Occipital lobe (tissue), 3 donors: ENCODE measurements at places on chromosomes 3 and 15.

- no peak for DNase-seq
These were observed 3.6 kb downstream of the PRRT3 start for GRCh38 chr3:9948586-9948985.

DNA sequence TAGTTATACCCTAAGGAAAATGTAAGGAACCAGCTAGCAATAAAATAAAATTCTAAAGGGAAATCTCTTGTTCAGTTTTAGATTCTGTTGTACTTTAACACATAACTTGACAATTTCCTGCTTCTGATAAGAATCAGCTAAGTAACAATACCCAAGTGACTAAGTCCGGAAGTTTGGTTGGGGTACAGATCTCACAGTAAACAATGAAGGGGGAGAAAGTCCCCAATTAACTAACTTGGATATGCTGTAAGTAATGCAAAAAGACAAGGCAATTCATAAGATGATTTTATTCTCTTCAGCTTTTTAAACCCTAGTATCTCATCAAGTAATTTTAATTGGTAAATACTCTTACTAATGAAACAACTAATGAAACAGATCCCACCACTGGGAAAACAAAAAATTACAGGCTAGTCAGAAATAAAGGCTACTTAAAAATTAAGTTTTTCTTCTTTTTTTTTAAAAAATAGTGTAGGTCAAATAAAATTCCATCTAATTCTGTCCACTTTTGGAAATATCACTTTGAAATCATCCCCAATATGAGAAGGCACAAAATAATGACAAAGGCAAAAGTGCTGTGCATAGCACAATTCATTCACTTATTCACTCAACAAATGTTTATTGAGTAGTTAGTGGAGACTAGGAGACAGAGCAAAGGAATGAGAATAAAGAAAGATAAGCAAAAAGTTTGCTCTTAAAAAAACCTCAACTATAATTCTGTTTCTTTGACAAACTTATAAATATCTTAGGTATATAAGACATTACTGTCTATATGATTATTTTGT is 37.8 kb upstream of the IL20RB start:
- no peak for DNase-seq

GRCh38 chr3:177300039-177300833 is 103.0 kb upstream of the TBL1XR1 start:
- DNase-seq: no peak

DNA sequence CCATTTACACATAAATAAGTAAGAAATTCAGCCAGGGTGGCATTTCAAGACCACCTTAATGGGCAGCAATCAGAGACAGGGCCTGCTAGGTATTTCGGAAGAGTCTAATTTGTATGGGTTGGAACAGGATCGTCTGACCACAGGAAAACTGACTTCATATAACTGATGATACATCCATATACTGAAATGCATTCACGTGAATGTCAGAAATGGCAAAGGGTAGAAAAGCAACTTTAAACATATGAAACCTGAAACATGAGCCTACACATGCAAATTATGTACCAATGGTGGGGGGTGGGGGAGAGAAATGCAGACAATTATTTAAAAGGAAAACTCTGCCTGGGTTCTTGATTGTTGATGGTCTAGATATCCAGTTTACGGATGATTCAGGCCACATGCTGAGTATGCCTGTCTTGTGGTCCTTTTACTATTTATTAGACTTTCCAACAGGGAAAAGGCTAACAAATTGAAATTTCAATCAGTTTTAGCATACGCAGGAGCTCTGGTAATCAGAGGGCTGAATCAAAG is 582.2 kb downstream of the FOXP1 start:
- no peak for DNase-seq

- no peak for DNase-seq
These were observed 47.3 kb downstream of the CLDN11 start for GRCh38 chr3:170465955-170466354.

DNA sequence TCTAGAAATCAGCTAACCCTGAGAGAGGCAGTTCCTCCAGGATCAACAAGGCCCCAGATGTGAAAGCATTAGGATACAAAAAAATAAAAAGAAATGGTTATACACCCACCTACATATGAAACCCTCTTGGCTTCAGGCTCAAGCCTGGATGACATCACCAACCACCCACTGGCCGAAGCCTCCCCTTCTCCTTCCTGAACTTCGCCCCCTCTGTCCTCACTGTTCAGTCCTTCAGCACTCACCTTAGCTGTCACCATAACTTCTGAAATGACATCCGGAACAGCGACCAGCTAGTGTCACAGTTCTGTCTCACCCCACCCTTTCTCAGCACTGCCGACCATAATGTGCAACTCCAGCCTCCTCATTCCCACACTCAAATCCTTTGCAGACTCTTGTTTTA is 98.7 kb downstream of the PLCH1 start:
- DNase-seq: no peak

DNA sequence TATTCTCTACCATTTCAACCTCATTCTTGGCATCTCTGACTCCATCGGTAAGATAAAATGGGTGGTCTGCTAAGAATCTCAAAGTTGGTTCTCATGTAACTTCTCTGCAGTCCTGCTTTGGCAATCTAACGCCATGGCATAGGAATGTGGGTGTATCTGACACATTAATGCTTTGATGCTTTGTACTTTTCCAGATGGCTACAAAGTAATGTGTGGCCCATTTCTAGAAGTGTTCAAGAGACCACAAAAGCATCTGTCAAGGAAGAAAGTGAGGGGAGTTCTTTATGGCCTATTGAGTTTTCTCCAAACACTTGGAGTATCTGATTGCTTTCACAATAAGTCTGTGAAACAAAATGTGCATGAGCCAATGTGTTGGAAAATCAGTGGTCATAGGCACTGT is 339.9 kb upstream of the TGFBR2 start:
- no peak for DNase-seq

DNA sequence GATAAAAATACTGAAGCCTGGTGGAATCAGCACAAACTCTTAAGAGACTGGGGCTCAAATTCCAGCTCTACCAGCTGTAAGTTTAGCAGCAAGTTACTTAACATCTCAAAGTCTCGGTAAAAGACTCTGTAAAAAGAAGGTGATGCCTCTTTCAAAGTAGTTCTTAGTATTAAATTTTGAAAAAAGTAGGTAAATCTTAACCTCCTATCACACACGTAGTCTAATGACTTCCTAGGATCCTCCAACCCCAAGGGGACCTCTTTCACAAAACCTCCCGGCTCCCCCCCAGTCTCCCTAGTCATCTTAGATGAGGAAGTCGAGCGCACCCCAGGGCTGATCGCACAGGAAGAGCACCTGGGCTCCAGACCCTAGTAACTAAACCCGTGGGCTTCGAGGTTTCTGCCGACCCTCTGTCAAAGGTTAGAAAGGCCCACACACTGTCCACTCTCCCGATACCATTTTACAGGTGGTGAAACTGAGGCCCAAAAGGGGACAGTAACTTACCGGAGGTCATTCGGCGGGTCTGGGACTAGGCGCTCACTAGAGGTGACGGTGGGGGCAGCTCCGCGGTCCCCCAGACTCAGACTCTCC is 427 bp downstream of the MBD4 start:
- DNase-seq: no peak

- DNase-seq: no peak
These were observed 30.9 kb upstream of the TKT start for GRCh38 chr3:53286727-53287126.

GRCh38 chr3:143121241-143122088 is 1.9 kb downstream of the CHST2 start:
- DNase-seq: no peak

DNA sequence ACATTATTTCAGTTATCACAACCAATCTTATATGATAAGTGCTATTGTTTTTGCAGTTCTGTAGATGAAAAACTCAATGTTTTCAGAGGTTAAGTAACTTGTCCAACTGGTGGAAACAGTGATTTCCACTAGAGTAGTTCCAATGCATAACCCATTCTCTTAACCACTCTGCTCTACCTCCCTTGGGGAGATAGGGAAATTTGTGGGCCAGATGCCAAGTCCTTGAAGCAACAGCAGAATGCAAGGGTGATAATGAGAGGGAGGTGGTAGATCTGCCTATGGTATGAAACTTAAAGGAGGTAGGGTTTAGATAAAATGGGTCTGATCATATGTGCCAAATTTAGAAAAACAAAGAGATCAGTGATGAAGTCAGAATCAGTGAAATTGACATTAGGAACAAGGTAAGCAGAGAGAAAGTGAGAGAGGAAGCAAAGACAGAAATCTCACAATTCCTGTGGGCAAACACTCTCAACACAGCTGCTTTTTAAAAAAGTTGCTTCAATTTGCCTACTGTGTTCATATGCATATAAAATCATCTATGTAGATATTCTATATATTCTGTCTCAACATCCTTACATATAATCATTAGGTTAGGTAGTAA is 50.5 kb upstream of the UBP1 start:
- no peak for DNase-seq

DNA sequence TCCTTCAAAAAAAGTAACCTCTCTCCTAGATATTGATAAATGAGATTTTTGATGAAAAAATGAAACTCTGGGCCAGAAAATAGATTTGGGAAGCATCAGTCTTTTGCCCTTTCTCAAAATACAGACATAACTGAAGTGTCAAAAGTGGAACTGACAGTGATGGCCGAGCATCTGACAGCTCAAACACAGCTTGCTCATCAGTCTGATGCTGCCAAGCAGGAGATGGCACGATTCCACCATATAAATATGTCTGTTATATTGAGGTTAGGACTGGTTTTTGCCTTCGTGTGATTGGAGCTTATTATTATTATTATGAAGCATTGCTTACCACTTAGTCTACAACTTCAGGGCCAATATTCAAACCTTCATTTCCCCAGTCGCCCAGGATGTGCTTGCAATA is 152.6 kb upstream of the EPHA3 start:
- no peak for DNase-seq

DNA sequence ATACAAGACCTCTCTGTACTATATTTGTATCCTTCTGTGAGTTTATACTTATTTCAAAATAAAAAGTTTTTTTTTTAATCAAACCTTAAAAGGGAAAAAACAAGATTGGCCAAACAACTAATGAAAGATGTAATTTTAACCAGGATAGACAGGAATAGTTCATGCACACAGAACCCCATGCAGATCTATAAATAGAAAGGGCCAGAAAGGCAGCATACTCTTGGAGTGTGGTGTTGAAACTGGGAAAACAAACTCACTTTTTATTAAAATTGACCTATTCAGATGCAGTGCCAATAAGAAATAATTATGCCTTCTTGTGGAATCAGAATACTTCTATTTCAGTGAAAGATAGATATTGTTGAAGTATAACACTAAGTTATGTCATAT is 204.6 kb downstream of the PLCL2 start:
- no peak for DNase-seq

DNA sequence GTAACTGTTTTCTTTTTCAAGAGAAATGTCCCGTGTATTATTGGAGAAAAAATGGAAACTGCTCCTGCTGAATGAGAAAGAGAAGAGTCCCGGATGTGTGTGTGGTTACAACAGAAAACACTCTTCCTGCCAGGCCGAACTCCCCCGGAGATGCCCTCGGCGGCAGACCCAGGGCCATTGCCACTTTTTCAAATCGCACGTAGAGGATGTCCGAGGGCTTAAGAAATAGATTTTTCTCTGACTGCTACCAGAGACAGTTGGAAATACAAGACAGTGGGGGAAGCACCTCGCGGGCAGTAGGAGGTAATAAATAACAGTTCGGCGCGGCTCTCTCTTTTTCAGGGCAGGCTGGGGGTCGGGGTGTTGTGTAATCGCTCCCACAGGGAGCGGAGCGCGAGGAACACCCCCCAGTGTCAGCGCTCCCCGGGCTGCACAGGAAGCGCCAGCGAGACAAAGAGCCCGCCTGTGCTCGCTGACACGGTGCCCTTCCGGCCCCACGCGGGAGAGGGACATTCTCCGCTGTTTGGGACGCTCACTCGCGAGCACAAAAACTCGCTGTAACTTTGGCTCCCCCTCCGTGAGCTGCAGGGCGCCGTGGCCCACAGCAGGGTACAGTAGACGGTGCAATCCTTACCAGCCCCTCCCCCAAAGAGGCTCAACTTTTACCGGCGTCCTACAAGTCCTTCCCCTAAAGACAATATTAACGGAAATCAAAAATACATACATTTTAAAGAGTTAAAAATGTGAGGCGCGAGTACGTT is 1.1 kb downstream of the VGLL4 start:
- DNase-seq: peak; percentile 45
